Psoas muscle (tissue), 8 donors: ENCODE measurements at places on chromosomes 4 and X.

DNA sequence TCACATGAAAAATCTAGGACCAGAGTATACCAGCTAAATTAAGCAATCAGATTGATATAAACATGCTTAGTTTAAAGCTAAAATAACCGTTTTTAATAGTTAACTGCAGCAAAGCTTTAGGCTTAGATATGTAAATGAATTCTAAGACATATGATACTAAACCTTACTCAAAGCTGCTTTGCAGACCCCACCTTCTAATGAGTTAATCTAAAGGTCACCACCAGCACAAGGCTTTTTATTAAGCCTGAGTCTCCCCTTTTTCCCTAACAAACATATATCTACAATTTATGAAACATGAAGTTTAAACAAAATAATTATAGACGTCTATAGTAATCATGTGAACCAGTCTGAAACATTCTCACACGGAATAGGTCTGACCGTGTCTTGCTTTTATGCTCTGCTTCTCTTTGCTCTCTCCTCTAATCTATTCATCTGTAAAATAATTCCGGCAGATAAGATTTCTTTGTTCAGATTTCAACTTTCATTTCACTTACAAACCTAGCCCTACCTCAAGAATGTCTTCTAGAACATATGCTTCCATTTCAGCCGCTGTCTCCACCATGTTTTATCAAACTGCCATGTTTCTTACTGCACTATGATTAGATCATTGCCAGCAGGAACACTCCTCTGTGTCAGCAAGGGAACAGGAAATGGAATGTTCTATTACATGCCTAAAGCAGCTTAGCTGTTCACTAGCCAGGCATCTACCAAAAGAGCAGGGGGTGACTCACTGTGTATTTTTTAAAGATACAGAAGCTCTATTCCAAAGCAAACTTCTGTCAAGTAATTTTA lies 35.9 kb downstream of the ANKRD17 start:
- DNase-seq: no peak

DNA sequence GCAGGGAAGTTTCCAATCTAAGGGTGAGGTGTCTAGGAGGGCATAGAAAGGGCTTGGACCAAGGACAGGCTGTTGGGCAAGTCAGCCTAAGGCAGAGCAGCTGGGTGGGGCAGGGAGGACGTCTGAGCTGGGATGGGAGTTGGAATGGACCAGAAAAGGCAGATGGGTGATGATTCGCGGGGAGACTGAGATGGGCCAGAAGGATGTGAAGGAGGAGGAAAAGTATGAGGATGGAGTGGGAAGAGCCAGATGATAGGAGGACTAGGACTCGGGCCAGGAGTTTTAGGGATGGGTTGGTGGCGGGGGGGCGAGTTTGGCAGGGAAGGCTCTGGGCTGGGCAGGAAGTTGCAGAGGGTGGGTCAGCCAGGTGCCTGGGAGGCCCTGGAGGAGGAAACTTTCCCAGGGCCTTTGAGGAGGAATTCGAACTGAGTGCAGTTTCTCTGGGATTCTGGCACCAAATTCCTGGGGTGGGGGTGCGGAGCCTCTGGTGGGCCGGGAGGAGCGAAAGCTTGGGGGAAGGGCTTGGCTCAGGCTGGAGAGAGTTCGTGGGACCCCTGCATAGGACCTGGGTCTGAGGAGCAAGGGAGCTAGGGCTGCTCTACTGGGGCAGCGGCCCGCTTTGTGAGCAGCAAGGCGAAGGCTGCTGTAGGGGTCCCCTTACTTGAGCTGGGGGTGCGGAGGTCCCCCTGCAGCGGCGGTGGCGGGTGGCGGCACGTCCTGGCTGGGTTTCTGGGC lies 8.7 kb upstream of the TIMP1 start:
- DNase-seq: no peak

DNA sequence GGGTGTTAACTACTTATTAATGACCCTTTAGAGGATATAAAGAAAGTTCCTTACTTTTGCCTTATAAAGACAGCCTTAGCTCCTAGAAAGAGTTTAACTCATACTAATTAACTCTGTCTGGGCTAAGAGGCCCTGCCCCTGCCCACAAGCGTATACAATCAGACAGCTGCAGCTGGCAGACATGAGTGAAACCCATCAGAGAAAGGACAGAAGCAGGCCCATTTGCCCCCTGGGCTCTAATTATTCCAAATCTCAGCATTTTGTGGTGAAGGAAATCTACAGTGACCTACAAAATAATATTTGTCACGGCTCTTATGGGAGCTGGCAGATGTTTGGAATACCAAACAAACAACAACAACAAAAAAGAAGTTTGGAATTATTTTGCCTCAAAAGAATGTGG lies 71.8 kb downstream of the CHRDL1 start:
- DNase-seq: no peak

GRCh38 chr4:128166982-128167381 lies 105.9 kb downstream of the LARP1B start:
- DNase-seq: no peak

GRCh38 chr4:16596267-16596666 lies 302.2 kb downstream of the LDB2 start:
- DNase-seq: no peak

GRCh38 chrX:40853004-40853815 lies 117.9 kb upstream of the MED14 start:
- DNase-seq: no peak

DNA sequence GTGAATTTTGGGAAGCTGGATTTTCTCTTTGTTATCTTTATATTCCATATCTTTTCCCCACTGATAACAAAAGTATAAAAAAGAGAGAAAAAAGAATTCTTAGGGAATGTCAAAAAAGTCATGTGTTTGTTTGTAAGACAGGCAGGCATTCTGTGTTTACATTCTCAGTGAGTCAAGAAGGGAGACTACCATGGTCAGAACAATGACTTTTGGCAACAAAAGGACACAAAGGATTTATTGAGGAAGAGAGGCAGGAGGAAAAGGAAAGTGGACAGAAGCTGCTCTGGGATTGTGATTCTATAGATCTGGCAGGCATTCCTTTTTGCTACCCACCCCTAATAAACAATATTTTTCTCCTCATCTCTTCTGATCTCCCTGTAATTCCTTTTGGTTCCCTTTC lies 5.9 kb upstream of the ANK2 start:
- no peak for DNase-seq

GRCh38 chr4:77910676-77911075 lies 48.0 kb downstream of the MRPL1 start:
- no peak for DNase-seq

DNA sequence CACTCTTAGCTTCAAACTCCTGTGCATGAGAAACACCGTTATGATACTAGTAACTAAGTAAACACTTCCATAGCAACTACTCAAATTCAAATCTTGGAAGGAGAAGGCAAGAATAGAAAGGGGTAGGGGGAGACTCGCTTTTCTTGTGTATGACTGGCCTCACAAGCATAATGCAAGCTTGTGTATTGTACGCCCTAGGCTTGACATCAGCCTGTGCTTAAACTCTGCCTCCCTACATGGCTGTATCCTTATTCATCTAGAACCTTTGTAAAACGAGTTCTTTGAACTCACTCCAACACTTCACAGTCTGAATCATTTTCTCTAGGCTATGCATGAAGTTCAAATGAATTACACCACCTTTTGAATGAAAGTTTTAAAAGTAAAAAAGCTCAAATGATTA lies 1071.2 kb upstream of the ADGRL3 start:
- no peak for DNase-seq

DNA sequence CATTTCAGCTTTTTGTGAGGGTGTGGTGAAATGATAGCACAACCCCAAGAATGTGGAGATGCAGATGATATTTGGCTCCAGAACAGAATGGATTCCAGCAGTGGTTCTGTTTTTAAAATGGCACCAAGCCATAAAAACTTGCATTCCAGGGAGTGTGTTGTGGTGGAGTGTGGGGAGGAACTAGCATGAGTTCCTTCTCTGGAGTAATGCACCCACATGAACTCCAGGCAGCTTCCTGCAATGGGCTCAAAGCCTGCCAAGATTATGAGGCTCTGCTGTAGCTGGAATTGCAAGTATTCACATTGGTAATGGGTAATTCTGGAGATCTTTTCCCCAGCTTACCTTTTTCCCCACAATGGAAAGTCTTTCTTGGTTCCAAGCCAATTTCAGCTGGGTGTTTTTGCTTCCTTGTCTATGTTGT lies 161.4 kb downstream of the RAB28 start:
- no peak for DNase-seq

DNA sequence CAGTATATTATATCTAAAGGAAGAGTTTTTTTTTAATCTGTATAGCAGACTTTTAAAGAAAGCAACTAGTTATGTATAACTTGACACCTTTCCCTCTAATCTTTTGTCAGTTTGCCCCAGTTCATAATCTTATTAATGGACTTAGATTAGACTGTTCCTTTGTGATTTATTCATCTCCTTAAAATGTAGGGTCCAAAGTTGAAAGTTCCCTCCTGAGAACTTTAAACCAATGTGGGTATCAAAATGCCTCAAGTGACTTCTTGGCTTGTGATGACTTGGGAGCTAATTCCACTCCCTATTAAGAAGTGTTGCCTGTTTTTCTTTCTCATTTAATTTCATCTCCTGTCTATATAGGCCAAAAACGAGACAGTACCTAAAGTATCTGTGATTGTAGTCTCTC lies 6.3 kb upstream of the SDAD1 start:
- DNase-seq: no peak

DNA sequence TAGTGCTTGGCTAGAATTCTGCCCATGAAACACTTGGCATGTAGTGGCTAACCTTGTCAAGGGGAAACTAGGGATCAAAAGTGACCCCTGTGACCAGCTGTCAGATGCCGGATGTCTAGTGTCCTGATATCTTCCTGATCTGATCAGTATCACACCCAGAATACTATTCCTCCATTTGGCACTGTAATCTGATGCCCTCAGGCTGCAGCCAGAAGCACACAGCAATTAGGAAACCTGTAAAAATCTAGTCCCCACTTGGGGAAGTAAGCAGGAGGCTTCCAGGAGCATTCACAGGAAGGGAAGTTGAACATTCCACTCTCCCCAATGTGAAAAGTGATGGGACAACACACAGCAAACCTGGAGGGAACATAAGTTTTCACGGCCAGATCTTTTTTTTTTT lies 125.1 kb downstream of the HS6ST2 start:
- DNase-seq: no peak

DNA sequence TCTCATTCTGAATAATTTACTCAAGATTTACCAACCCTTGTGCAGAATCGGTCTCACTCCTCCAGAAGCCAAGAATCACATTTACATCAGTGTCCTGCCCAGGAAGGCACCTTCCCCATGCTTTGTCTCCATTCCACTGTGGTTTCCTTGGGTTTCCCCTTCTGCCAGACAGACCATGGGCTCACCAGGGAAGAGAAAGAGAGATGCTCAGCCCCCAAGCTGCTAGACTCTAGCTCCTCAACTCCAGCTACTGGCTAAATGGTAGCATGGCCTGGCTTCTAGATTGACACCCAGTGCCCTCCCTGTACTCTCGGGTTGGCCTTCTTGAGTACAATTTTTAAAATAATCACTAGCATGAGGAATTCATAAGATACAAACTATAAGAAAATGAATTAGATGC lies 12.9 kb downstream of the TLR10 start:
- no peak for DNase-seq

DNA sequence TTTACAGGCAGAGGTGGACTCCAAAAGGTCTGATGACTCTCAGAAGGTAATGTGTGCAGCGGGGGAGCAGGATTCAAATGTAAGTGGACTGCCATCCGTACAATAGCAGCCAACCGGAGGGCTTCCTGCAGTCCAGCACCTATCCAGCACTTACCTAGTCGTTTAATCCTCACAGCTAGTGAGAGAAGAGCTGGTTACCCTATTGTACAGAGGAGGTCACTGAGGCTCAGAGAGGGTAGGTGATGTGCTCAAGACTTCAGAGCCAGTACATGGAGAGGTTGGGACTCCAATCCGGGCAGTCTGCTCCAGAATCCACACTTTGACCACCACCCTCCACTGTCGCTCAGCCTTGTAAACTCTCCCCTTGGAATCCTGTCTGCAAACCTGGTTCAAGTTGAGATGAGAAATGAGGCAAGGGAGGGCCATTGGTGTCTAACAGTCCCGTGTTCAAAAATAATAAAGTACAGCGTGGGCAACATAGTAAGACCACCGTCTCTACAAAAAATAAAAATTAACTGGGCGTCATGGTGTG lies 22.5 kb upstream of the JAKMIP1 start:
- no peak for DNase-seq

- DNase-seq: no peak
These were observed 351.6 kb downstream of the GPM6A start for GRCh38 chr4:175460414-175460813.

DNA sequence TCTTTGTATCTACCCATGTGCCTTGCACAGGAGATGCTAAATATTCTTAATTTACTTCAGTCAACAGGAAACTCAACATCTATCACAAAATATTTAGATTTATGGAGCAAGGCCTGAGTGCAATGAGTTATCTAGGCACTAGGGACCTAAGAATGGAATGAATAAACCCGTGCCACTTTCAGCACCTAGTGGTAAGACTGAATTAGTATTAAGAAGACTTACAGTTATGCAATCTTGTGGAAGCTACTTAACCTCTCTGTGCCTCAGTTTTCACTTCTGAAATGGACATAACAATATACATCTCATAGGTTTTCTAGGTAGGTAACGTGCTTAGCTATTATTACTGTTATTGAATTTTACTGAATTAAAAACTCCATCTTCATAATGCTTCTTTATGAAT lies 144.6 kb upstream of the MAP3K15 start:
- DNase-seq: no peak

DNA sequence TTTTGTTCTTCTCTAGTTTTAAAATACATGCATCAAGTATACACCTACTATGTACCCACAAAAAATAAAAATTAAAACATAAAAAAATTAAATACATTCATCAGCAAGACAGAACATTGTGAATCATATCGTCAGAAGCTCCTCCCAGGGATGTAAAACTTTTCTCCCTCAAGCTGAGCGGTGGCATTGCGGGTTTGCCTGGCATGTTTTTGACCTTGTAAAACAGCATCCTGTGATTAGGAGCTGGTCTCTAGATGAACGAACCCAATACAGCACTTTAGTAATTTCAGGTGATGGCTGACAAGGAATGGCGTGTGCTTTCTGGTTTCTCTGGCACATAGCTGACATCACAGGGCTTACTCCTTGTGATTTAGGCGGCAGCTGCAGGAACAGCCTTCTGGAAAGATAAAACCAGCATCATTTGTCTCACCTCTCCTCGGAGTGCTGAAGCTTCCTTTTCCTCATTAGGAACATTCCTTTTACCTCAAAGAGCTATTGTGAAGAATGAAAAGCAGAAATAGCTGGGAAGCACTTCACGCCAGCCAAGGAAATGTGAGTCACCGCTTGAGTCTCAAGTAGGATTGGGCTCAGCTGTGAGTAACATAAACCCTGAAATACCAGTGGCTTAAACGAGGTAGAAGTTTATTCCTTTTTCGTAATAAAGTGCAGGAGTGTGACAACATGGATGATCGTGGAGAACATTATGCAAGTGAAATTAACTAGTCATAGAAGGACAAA lies 44.3 kb downstream of the NYX start:
- DNase-seq: peak; percentile 21

- no peak for DNase-seq
These were observed 33.6 kb upstream of the JAKMIP1 start for GRCh38 chr4:6233929-6234328.

DNA sequence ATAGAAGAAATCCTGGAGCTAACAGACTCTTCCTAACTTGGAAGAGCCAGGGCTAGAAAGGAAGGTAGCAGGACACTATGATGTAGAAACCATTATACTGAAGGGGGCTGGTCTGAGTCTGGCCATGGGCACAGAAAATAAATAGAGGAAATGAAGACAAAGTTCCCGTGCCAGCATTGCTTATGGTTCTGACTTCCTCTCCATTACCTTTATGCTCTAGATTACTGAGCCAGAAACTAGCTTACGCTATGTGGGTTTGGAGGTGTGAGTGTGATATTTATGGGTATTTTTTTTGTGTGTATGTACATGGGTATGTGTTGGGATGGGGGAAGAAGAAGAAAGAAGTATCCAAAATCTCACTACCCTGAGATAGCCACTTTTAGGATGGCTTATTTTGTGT lies 148.3 kb downstream of the GLUD2 start:
- no peak for DNase-seq
